ENCODE measurements at places on chromosomes 1 and 21. TPM values are rescaled to one million over a fixed set of nuclear protein-coding genes. Genes with fewer than 3 reads are reported as not detected.
A peak's percentile ranks its signal among the peaks of the same experiment; 100 is the strongest.

FAM163A gene
- 0.11 TPM for total RNA-seq

CA14 gene
- 75.4 TPM for total RNA-seq

HHIPL2 gene
- 0.31 TPM for total RNA-seq

GUCA2B gene
- not detected for total RNA-seq

DNA sequence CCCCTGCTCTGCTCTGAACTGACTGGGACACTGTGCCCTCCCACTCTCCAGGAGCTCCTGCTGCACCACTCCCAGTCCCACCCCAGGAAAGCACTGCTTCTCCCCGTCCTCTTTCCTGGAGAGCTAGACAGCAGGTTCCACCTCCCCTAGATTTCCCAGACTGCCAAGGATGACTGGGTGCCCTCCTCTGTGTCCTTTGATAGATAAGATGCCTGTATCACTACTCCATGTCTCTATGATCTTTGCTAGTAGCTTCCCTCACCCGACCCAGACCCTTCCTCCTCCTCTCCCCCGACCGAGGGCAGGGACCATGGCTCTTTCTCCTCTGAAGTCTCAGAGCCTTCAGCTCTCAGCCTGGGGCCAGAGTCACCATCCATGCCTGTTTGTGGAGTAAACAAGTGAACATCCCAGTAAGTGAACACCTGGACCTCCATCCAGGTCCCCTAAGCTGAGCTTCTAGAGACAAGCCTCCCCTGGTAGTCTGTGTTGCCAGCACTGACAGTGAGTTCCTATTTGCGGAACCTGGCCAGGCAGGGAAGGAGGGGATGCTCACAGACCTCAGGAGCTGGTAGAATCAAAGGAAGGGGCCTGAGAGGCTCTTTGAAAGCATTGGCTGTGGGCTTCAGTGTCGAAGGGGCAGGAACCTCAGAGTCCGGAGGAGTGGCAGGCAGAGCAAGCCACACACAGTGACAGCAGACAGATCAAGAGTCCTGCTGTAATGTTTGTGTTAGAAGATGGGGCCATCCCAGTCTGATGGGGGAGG, 104.0 kb downstream of the PAX7 start:
- DNase-seq, result peak; percentile 19

AADACL3 gene
- total RNA-seq, result 0.22 TPM

- DNase-seq, result no peak
Measured at GRCh38 chr1:225258811-225259210, 169.0 kb downstream of the LBR start.

DNA sequence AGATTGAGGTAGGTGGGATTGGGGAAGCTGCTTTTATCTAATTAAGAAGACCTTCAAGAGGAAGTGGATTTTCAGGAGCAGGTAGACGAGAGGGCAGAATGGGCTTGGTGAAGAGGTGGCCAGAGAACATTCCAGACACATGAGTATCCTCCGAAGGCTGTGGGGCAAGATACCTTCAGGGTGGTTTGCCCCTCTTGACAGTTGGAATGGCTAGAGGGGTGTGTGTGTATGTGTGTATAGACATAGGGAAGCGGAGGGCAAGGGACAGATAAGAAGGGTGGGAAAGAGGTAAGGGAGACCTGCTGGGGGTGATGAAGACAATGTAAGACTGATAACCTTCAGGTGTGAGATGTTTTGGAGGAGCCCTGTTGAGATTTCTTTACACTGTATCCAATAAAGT, 46.8 kb upstream of the TSPAN2 start:
- no peak for DNase-seq

PHGDH gene
- 589 TPM for total RNA-seq

GRCh38 chr1:117795190-117795589, 134.2 kb downstream of the GDAP2 start:
- DNase-seq, result no peak

- DNase-seq, result no peak
Measured at GRCh38 chr1:32600034-32600433, 50.3 kb downstream of the ZBTB8OS start.

GRCh38 chr1:8739377-8739776, 78.1 kb downstream of the RERE start:
- peak; percentile 39 for DNase-seq

CELA3B gene
- not detected for total RNA-seq

MAEL gene
- total RNA-seq, result not detected

- no peak for DNase-seq
Measured at GRCh38 chr1:231236938-231237337, 4.1 kb upstream of the GNPAT start.

DNA sequence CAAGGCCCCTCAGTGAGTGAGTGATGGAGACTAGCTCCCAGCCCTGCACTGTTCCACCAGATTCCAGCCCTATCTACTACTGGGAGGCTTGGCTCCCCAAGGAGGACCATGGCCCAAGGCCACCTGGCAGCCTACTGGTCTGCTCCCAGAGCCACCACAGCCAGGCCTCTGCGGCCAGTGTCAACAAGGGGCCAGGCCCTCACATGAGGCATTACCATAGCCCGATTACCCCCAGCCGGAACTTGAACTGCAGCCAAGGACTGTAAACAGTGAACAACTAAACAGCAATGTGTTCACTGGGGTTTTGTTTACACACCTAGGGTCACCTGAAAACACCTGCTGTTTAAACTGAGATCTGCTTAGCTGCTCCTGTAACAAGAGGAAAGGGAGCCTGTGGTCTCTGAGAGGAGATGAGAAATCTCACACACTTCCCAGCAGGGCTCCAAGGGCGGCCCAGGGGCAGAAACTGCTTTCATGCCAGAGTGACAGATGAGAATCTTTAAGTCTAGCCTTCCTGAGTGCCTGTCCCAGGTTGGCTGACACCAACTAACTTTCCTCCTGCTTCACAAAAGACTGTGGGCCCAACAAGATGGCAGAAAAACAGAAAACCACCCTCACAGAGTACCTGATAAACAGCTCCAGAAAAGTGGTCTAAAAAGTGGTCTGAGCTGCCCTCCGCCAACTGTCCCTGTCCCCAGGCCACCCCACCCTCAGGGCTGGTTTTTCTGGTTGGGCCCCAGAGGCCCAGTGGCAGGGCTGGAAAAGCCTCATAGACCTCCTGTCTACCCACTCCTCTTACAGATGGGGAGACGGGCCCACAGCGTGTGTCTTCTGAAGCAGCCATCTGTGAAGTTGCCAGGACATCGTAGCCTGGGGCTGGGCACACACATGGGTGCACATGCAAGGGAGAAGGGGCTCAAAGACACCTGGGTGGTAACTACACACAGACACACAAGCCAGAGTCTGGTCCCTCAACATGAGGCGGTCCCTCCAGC, 28.8 kb downstream of the MEF2D start:
- DNase-seq, result peak; percentile 29
